ENCODE measurements at places on chromosomes 2 and 18. TPM values are rescaled to one million over a fixed set of nuclear protein-coding genes. Genes with fewer than 3 reads are reported as not detected.

The MRO gene
- not detected for total RNA-seq

The FSHR gene
- not detected for total RNA-seq

The GAD1 gene
- total RNA-seq = 3.1 TPM

The RAPGEF4 gene
- 1.3 TPM for total RNA-seq

The TMBIM1 gene
- total RNA-seq = 46.1 TPM

The PSMA8 gene
- total RNA-seq = 0.45 TPM

The ZC3H6 gene
- 11.1 TPM for total RNA-seq

The C1GALT1C1L gene
- total RNA-seq = 0.21 TPM

The RAB31 gene
- total RNA-seq = 0.99 TPM

All from activated naive CD4-positive, alpha-beta T cell treated with anti-CD3 and anti-CD28 coated beads, Interleukin-2, amount 50 U/mL, for 72 hours (primary cell).